HuH-7 (cell line): ENCODE measurements at places on chromosomes 3 and 15.
A peak's percentile ranks its signal among the peaks of the same experiment; 100 is the strongest.

DNA sequence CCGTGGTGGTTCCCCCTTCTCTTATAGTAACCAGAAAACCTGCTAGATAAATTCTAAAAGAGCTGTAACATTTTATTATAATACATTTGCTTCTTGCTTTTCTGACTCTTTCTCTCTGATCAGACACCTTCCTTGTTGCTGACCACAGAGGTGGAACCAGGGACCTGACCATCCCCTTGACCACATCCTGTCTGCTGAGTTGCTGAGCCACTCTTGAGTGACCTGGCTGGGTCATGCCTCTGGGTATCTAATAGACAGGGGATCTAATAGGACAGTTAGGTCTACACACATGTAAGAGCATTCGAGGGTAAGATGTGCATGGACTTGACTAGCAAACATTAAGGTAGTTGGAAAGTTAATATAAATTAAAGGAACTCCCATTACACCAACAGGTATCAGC lies 22.8 kb upstream of the TRIM59 start:
- no peak for DNase-seq

GRCh38 chr3:62375655-62376453 lies 2.5 kb upstream of the FEZF2 start:
- DNase-seq: no peak

GRCh38 chr3:149790268-149790667 lies 2.1 kb downstream of the ANKUB1 start:
- no peak for DNase-seq

DNA sequence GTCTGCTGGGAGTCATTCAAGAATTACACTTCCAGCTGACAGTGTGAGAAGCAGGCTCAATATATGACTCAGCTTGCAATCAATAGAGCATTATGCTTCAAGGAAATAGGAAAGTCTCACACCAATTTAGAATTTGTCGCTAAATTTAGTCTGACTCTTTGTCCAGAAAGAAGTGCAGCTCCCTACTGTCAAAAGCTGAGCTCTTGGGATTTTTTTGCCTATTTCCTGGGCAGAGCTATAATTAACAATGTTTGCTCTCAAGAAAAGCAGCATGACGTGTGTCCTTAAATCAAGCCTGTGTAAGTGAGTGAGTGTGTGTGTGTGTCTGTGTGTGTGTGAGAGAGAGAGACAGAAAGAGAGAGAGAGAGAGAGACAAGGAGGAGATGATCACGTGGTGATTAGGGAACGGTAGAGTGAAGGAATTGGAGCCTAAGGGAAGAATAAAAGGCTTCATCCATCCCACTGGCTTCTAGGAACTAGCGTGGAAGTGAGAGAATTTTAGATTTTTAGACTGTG lies 16.4 kb upstream of the SLC35G2 start:
- DNase-seq: no peak

GRCh38 chr3:128343287-128344051 lies 123.2 kb downstream of the DNAJB8 start:
- DNase-seq: peak; percentile 73

GRCh38 chr3:61807865-61808276 lies 246.5 kb downstream of the PTPRG start:
- DNase-seq: peak; percentile 7

DNA sequence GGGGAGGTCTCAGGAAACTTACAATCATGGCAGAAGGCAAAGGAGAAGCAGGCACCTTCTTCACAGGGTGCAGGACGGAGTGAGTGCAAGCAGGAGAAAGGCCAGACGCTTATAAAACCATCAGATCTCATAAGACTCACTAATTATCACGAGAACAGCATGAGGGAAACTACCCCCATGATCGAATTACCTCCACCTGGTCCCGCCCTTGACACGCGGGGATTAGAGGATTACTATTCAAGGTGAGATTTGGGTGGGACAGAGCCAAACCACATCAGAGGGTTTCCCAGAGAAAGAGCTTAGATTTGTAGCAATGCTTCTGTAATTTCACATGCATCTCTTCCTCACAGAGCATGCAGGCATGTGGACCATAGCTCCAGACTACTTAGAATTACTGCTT lies 615.7 kb upstream of the UBE2E2 start:
- no peak for DNase-seq

- DNase-seq: no peak
Measured at GRCh38 chr3:165549665-165550064, 287.6 kb downstream of the BCHE start.

- DNase-seq: peak; percentile 24
Measured at GRCh38 chr3:179750720-179751328, 98.0 kb downstream of the USP13 start.
